ENCODE measurements at places on chromosomes 11 and 22.

DNA sequence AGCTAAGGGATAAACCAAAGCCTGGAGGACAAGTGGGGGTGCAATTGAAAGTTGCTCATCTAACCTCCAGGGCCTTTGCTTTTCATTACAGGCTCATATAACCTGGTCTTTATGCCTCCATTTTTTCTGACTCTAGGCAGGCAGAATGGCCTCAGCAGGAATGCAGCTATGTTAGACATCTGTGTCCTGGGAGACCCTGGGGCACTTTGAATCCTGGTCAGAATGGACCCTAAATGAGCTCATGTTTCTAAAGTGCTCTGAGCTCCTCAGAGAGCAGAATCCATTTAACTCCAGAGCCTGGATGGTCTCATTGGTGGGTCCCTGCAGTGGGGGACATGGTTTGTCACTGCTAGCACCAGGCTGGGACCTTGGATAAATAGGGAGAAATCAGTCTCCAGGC lies 177.3 kb downstream of the KIRREL3 start:
- no peak for DNase-seq

- DNase-seq = no peak
Measured at GRCh38 chr22:35229865-35230264, 27.4 kb upstream of the HMGXB4 start.

DNA sequence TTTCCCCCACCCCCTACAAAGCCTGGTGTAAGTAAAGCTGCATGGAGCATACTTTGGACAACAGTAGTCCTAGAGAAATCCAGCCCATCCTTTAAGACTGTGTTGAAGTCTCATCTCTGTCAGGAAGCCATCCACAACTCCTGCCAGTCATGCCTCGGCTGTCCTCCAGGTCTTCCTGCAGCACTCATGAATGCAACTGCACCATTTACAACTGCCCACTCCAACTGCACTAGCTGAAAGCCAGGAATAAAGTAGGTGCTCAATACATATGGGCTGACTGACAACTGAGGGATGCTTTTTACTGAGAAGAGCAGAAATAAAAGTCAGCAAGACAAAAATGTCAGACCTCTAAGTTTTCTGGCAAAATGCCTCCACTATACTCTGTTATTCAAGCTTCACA lies 27.4 kb downstream of the IL18BP start:
- DNase-seq = no peak

DNA sequence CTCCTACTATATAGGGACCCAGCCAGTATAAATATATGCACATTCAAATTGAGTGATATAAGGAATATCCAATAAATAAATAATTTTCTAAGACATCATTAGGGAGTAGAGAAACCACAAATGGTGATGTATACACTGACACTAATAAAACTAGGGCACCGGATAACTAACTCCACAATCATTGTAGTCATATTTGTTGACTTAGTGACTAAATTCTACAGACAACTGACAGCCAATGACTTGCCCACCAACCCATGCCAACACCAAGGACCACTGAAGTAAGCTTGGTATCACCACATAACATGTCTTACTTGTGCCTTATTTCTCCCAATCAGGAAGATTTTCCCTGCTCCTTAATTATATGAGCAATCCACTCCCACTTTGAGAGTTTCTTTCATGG lies 139.6 kb upstream of the TRPC6 start:
- DNase-seq = no peak

DNA sequence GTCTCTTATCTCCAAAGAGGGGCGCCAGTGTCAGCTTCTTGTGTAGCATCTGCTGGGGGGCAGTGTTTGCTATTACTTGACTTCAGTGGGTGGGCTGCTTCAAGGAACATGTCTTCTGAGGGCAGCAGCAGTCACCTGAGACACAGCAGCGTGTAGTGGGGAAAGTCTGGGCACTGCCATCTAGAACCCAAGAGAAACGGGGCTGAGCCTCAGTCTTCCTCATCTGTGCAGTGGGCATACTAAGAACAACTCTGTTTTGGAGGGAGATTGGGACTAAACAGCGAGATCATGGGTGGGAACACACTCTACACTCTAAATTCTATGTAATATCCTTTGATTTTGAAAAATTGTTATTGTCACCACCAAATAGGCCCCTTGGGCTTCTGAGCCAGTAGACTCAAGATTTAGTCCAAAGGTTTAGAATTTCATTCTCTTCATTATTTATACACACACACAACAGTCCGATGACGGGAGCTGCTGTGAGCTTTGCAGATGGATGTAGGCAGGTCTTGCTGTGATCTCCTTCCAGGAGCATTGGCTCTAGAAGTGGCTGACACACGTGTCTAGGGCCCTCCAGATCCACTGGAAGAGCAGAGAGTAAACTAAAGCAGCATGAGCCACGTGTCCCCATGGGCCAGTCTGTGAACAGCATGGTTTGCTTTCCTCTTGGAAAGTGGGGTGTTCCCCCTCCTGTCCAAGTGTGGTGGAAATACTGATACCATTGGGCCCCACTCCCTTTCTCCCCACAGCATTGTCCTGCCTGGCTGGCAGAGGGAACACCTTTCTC lies 51.8 kb downstream of the TRAF6 start:
- no peak for DNase-seq

- no peak for DNase-seq
Measured at GRCh38 chr11:131561501-131561900, 191.1 kb downstream of the NTM start.

DNA sequence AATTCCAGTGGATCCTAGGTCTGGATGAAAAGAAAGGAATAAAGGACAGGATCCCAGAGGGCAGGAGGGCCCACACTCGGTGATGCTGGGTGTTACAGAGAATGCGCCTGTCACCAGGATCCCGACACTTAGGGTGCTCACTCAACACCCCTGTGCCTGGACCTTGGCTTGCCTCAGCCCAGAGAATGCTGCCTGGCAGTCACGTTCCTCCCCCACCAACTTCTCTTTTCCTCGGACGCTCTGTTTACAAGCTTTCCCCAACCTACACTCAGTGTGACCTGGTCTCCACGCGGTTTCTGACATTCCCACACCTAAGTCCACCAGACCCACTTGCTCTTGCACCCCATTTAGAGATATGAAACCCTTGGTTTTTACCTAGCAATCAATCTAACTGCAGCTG lies 38.0 kb upstream of the ETS1 start:
- no peak for DNase-seq

GRCh38 chr11:119854521-119854920 lies 125.5 kb upstream of the NECTIN1 start:
- DNase-seq = no peak

- no peak for DNase-seq
Measured at GRCh38 chr11:99271527-99271926, 250.8 kb downstream of the CNTN5 start.

- no peak for DNase-seq
Measured at GRCh38 chr11:61507012-61507768, 1.4 kb upstream of the LRRC10B start.

DNA sequence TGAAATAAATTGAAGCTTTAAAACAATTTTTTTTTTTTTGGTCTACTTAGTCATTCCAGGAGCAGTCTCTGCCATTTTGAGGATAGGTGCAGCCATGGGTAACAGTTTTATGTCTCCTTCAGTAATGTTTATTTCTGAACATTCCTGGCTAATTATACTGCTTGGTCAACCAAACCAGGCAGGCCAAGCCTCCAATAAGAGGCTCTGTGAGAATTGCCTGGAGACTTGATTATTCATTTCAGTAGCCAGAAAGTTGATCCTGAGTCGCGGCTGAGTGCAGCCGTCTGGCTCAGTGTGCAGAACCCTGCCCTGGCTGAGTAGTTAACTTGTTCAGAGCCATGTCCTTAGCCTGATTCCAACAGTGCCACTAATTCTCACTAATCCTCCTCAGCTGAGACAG lies 364.0 kb upstream of the FAT3 start:
- DNase-seq = no peak

- DNase-seq = no peak
Measured at GRCh38 chr22:46968848-46969247, 206.4 kb downstream of the TBC1D22A start.

DNA sequence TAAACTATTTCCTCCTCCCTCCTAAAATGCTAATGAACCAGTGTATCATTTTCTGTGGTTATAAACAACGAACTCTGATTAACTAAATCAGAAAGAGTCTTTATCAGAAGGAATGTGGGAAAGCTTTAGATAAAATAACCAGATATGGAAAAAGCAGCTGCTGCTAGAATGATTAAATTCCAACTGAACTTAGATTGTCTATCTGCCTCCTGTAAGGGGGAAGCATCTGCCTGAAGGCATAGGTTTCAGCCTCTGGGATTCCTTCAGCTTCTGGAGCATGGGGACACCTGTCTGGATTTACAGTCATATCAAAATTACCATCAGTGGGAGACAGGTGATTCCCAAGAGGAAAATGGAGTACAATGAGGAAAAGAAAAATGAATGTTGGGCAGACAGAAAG lies 1095.5 kb upstream of the CCDC90B start:
- no peak for DNase-seq

GRCh38 chr11:102111787-102112508 lies 1.7 kb downstream of the YAP1 start:
- DNase-seq = no peak

GRCh38 chr11:45560913-45561281 lies 104.5 kb downstream of the CHST1 start:
- DNase-seq = no peak

DNA sequence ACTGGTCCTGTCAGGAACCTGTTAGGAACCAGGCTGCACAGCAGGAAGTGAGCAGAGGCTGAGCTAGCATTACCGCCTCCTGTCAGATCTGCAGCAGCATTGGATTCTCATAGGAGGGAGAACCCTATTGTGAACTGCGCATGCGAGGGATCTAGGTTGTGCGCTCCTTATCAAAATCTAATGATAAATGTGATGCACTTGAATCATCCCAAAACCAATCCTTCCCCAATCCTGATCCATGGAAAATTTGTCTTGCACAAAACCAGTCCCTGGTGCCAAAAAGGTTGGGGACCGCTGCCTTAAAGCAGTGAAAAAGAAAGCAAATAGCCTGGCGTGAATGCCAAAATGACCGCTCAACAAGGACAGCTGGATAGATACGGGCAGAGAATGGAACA lies 1.9 kb upstream of the ARAP1 start:
- DNase-seq = no peak

DNA sequence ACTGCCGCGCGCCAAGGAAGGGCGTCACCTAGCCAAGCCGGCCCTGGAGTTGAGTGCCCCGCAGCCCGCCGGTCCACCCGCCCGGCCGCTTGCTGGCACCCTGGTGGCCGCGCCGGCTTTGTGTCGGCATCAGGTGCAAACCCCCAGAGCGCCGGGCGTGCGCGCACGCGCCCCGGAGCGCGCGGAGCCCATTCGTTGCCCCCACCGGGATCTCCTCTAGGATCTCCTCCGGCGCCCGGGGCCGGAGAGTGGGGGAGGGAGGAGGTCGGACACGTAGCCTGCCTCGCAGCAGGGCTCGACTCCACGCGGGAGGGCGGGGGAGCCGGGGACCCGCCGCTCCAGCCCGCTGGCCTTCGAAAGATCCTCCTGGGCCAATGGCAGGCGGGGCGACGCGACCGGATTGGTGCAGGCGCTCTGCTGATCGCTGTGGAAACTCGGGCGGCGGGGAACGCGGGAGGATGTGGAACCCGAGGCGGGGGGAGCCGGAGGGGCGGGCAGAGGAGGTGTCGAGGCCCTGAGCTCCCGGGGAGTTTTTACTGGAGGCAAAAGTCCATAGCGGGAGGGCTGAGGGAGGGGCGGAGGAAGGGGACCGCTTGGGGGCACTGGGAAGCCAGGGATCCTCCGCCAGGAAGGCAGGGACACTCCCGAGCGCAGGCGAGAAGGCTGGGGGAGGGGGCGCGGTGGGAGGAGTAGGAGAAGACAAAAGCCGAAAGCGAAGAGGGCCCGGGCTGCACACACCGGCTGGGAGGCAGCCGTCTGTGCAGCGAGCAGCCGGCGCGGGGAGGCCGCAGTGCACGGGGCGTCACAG lies at the start of gene FADS2:
FADS2 (plus strand) TSS at position 730 of the 808 bp plus-strand sequence. CDS start 91 bp downstream, outside the sequence.
- peak; percentile 98 for DNase-seq

DNA sequence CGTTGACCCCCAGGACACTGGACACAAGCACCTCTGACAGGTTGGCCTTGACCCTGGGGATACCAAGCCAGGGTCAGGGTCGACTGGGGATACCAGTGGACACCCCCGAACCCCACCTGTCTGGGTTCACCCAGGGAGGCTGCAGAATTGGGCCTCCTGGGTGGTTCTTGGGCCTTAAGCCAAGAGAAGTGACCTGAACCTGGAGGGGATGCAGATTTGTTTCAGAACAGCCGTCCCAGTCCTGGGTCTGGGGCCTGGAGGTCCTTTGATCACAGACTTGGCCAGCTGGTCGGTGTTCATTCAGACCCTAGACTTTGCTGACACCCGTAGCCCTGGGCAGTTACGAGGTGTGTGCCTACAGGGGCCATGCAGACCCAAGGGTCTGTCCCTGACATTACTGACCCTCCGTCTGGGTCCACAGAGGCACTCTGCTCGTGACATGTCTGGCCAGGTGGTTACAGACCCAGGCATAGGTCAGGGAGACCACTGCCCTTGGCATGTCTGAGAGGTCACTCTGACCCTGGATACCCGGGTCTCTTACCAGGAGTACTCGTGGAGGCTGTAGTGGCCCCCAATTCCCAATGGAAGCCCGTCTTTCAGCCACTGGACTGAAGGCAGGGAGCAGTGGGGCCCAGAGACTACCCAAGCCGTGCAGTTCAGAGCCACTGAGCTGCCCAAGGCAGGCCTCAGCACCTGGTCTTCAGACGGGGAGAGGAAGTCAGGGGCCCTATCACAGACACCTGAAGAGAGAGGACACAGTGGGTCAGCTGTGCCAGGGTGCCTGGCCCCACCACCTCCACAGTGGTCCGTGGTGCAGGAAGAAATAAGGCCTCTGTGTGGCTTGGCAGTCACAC lies 6.4 kb downstream of the SIGIRR start:
- DNase-seq = no peak

DNA sequence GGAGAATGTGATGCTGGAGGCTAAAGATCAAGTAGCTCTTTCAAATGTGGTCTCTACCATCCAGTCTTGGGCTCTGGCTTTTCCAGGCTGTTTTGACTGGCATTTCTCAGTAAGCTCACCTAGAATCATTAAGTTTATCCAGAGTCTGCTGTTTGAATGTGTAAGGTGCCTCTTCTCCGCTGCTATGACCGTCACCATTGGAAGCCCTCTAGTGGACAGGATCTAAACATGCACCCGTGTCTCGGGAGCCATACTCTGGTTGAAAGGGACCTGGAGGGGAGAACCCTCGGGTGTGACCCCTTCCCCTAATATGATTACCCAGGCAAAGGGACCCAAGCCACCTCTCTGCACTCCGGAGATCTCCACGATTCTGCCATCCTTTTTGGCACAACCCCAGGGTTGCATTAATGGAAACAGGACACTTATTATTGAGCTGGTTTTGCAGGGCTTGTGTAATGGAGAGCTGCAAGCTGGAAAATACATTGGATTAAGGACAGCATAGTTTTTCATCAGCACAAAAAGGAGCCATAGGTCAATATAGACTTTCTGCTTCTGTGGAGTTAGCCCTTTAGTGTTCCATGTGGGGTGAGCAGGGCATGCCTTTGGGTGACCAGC lies 191.0 kb upstream of the LARGE1 start:
- DNase-seq = no peak

- DNase-seq = no peak
Measured at GRCh38 chr11:96185220-96185768, 157.7 kb downstream of the MAML2 start.

GRCh38 chr11:116680349-116681125 lies 92.2 kb downstream of the BUD13 start:
- no peak for DNase-seq

GRCh38 chr22:22429369-22430108 lies 79.0 kb downstream of the ZNF280B start:
- DNase-seq = no peak

- peak; percentile 38 for DNase-seq
Measured at GRCh38 chr11:26227301-26227746, 104.6 kb upstream of the ANO3 start.

- no peak for DNase-seq
Measured at GRCh38 chr11:86932924-86933875, 22.0 kb downstream of the FZD4 start.

Measured in muscle of arm (tissue), 14 donors.